ENCODE measurements at places on chromosomes 2 and 18. TPM values are rescaled to one million over a fixed set of nuclear protein-coding genes. Genes with fewer than 3 reads are reported as not detected.

Gene MAL
- 3.6 TPM for total RNA-seq

Gene CGREF1
- 4.1 TPM for total RNA-seq

Gene COX7A2L
- 103 TPM for total RNA-seq

Gene TDRD15
- total RNA-seq, result 3.8 TPM

Gene C1GALT1C1L
- total RNA-seq, result 2.2 TPM

Gene CTIF
- 26.6 TPM for total RNA-seq

Gene CCDC102B
- 114 TPM for total RNA-seq

Gene CFAP65
- total RNA-seq, result not detected

Gene TWIST2
- total RNA-seq, result 20.5 TPM

Gene ADD2
- 3.5 TPM for total RNA-seq

Gene PKDCC
- total RNA-seq, result 172 TPM

Gene TMX3
- 97.6 TPM for total RNA-seq

Gene AFF3
- 43.5 TPM for total RNA-seq

Gene NGEF
- total RNA-seq, result 4.1 TPM

Gene CNGA3
- 0.85 TPM for total RNA-seq

Gene BCL2
- 53.9 TPM for total RNA-seq

Gene SMC6
- total RNA-seq, result 50.0 TPM

Gene PROKR1
- 0.69 TPM for total RNA-seq

Gene NOSTRIN
- total RNA-seq, result 30.9 TPM

Gene SH3RF3
- total RNA-seq, result 3.6 TPM

Gene NXPH2
- 1.5 TPM for total RNA-seq

Gene SP100
- total RNA-seq, result 82.3 TPM

Gene KLHL14
- 1.5 TPM for total RNA-seq

Gene STAT4
- total RNA-seq, result 7.1 TPM

Gene CYRIA
- 10.5 TPM for total RNA-seq

Gene SMYD1
- 5.7 TPM for total RNA-seq

Gene CNTNAP5
- total RNA-seq, result 1.8 TPM

Gene BMP10
- total RNA-seq, result not detected

Gene POTEI
- total RNA-seq, result 0.05 TPM

Gene GATA6
- total RNA-seq, result 42.0 TPM

Gene GALNT3
- 14.0 TPM for total RNA-seq

Gene LYG2
- not detected for total RNA-seq

Gene KLHL29
- 8.7 TPM for total RNA-seq

Gene SNORC
- total RNA-seq, result 0.48 TPM

Gene DSG1
- 0.21 TPM for total RNA-seq

Gene CPO
- total RNA-seq, result 0.53 TPM

Gene TANC1
- total RNA-seq, result 47.5 TPM

Gene MLPH
- 11.7 TPM for total RNA-seq

Gene CDH7
- 5.6 TPM for total RNA-seq

Gene TMEM169
- 0.85 TPM for total RNA-seq

Gene UCN
- 1.1 TPM for total RNA-seq

Gene AKAIN1
- total RNA-seq, result not detected

All from urinary bladder (tissue), 4 donors.